Sigmoid colon (tissue), 7 donors: ENCODE measurements at places on chromosomes 2 and 18.

DNA sequence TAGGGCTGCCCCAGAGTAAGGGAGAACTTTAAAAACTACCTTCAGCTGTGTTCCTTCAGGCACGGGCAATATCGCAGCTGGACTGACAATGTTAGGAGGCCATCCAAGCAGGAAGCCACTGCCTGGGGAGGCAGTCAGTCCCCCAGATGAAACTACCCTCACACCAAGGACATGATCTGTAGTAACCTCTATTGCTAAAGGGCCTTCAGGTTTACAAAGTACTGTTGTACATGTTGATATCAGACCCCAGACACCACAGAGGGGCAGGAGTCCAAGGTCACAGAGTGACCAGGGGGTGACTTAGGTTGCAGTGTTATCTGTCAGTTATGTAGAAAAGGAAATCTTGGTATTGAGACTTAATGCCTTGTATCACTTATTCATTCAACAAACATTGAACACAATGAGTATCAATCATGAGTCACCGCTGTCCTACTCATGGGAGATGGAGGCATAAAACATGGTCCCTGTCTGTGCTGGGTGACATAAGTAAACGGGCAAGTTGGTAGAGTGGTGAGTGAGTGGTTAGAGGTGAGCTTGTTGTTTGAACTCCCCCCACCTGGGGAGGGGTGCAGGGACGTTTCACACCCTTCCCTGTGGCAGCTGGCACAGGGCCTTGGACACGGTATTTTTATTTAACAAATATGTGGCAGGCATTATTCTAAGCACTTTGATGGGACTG, 7.1 kb downstream of the CABLES1 start:
- H3K36me3 ChIP-seq, result no peaks in the 10 kb centered on the region
- no peak overlapping the region for H3K4me3 ChIP-seq
- no peak overlapping the region for H3K27ac ChIP-seq
- H3K27me3 ChIP-seq, result no peaks in the 10 kb centered on the region
- DNase-seq, result no peak
- H3K4me1 ChIP-seq, result peaks cover 20% of the 10 kb centered on the region

GRCh38 chr18:58541789-58542425, 87.0 kb downstream of the ALPK2 start:
- H3K27me3 ChIP-seq, result no peaks in the 10 kb centered on the region
- H3K4me1 ChIP-seq, result no peaks in the 10 kb centered on the region
- H3K4me3 ChIP-seq, result no peak overlapping the region
- DNase-seq, result no peak

DNA sequence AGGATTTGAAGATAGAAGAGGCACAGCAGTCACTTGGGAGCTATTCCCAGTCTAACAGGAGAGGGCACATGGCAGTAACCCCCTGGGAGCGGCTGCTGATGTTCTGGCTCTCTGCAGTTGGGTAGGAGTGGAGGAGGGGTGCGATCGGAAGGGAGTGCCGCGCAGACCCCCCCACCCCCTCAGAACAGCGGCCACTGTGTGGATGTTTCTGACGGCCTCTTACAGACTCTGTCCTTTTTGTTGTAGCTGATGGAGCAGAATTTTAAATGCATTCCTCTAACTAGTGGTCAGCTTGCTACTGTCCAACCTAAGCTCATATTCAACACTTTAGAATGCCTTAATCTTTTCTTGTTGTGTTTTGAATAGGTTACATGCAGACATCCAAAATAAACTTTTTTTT, 127.9 kb downstream of the AGAP1 start:
- no peak for DNase-seq
- H3K4me1 ChIP-seq, result peaks cover 6% of the 10 kb centered on the region
- H3K4me3 ChIP-seq, result no peak overlapping the region
- H3K36me3 ChIP-seq, result no peaks in the 10 kb centered on the region

DNA sequence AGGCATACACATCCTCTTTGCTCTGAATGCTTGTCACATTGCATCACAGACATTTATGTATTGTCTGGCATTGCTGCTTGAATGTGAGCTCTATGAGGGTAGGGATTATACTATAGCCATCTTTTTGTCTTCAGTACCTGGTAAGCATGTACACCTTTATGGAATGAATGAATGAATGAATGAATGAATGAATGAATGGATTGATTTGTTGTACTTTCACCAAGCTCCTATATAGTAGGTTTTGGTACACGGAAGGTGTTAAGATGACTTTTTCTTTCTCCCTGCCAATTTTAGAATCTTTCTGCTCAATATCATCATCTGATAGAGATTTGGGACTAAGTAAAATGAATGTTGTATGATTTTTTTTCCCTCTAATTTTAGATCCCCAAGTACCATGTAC, 13.5 kb downstream of the LTBP1 start:
- H3K27ac ChIP-seq, result no peak overlapping the region
- no peaks in the 10 kb centered on the region for H3K36me3 ChIP-seq
- H3K4me1 ChIP-seq, result peaks cover 4% of the 10 kb centered on the region
- DNase-seq, result no peak
- no peak overlapping the region for H3K4me3 ChIP-seq

DNA sequence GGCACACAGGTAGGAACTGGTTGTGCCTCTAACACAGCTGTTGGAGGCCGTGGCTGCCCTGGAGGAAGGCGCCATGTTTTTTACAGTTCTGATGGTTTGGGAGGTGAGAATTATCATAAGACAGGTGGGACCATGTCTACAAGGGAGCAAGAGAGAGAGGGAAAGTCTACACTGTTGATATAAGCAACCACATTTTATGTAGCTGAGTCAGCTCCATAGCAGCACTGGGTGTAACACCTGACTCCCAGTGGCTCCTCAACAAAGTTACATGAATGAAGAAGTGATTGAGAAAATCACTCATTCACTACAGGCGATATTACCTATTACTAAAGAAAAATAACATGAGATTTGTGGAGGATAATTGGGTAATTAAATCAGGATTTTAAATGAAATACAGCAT, 41.3 kb upstream of the ACAA2 start:
- no peak for DNase-seq
- no peaks in the 10 kb centered on the region for H3K4me1 ChIP-seq
- H3K36me3 ChIP-seq, result no peaks in the 10 kb centered on the region
- H3K4me3 ChIP-seq, result no peak overlapping the region

GRCh38 chr2:127348426-127349000, 39.3 kb downstream of the MAP3K2 start:
- H3K4me3 ChIP-seq, result no peak overlapping the region
- no peaks in the 10 kb centered on the region for H3K27me3 ChIP-seq
- H3K4me1 ChIP-seq, result no peaks in the 10 kb centered on the region

GRCh38 chr2:86398500-86399474, 42.4 kb upstream of the KDM3A start:
- no peak overlapping the region for H3K27ac ChIP-seq
- no peak for DNase-seq
- no peak overlapping the region for H3K4me3 ChIP-seq
- H3K4me1 ChIP-seq, result peaks cover 4% of the 10 kb centered on the region

DNA sequence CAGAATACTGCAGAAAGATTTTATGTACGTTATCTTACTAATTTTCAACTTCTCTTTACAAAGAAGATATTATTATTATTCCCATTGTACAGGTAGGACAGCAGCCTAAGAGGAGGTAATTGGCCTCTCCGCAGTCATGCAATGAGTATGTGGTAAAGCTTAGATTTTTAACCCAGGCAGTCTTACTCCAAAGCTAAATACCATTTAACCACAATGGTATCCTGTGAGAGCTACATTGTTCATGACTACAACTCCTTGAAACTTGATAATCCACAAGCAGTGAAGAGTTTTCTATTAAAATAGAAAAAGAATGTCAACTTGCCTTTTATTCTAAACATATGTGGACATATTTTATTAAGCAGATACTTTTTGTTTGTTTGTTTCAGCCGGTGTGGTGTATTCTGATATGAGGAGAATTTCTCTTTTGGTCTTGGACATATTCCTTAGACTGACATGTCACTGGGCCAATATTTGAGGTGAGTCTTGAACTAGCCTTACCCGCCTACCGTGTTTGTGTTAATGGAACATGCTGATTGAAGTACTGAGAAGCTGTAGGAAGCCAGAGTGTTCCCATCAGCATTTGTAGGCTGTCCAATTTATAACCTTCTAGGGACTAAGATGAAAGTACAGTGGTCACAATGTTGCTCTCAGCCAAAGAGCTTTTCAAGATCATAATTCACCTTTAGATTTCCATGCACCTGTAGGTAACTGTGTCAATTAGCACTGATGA, 293.9 kb upstream of the DCC start:
- DNase-seq, result no peak
- H3K36me3 ChIP-seq, result no peaks in the 10 kb centered on the region
- no peak overlapping the region for H3K4me3 ChIP-seq
- no peaks in the 10 kb centered on the region for H3K4me1 ChIP-seq
- no peaks in the 10 kb centered on the region for H3K27me3 ChIP-seq

DNA sequence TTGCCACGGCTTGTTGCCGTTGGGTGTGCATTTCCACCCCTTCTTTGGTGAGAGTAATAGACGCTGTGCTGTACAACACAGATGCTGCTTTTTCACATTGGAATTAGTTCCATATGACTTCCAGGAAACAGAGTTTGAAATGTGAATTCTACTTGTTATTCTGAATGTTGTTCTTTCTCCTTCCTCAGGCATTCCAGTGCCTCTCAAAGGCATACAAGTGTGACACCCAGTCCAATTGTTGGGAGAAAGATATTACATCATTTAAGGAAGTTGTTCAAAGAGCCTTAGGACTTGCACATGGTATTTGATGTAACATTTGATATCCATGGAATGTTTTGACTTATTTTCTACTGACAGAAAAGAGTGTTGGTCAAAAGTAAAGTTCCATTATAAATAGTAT, 134.4 kb upstream of the LTBP1 start:
- H3K36me3 ChIP-seq, result no peaks in the 10 kb centered on the region
- no peak overlapping the region for H3K4me3 ChIP-seq
- no peaks in the 10 kb centered on the region for H3K27me3 ChIP-seq
- no peak for DNase-seq

- no peak overlapping the region for H3K4me3 ChIP-seq
- H3K36me3 ChIP-seq, result no peaks in the 10 kb centered on the region
- DNase-seq, result no peak
- no peaks in the 10 kb centered on the region for H3K27me3 ChIP-seq
- H3K27ac ChIP-seq, result no peak overlapping the region
These were observed 120.9 kb upstream of the TTN start for GRCh38 chr2:178928077-178928476.

DNA sequence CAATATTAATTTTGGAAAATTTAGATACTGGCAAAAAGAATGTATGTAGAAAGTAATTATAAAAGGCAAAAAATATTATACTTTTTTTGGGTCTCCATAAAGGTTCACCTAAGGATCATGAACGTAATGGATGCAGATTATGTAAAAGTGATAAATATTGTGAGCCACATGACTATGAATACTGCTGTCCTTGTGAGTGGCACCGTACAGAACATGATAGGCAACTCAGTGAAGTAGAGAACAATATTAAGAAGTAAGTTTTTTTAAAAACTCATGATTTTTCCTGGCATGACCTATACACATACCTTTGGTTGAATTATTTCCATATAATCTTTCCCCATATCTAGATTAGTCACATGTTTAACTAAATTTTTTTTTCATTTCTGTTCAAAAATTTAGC, 18.6 kb downstream of the GEN1 start:
- no peaks in the 10 kb centered on the region for H3K27me3 ChIP-seq
- no peak for DNase-seq
- H3K27ac ChIP-seq, result no peak overlapping the region
- no peaks in the 10 kb centered on the region for H3K4me1 ChIP-seq
- H3K36me3 ChIP-seq, result no peaks in the 10 kb centered on the region
- no peak overlapping the region for H3K4me3 ChIP-seq

- peaks cover 15% of the 10 kb centered on the region for H3K27me3 ChIP-seq
- H3K36me3 ChIP-seq, result no peaks in the 10 kb centered on the region
- DNase-seq, result no peak
- H3K4me3 ChIP-seq, result peak overlapping the region; percentile 61
- no peaks in the 10 kb centered on the region for H3K4me1 ChIP-seq
These were observed 545 bp downstream of the GLI2 start for GRCh38 chr2:120736202-120736623.

GRCh38 chr2:149586063-149586462, 1.5 kb downstream of the MMADHC start:
- no peak overlapping the region for H3K27ac ChIP-seq
- no peak for DNase-seq
- no peaks in the 10 kb centered on the region for H3K4me1 ChIP-seq
- H3K27me3 ChIP-seq, result no peaks in the 10 kb centered on the region

DNA sequence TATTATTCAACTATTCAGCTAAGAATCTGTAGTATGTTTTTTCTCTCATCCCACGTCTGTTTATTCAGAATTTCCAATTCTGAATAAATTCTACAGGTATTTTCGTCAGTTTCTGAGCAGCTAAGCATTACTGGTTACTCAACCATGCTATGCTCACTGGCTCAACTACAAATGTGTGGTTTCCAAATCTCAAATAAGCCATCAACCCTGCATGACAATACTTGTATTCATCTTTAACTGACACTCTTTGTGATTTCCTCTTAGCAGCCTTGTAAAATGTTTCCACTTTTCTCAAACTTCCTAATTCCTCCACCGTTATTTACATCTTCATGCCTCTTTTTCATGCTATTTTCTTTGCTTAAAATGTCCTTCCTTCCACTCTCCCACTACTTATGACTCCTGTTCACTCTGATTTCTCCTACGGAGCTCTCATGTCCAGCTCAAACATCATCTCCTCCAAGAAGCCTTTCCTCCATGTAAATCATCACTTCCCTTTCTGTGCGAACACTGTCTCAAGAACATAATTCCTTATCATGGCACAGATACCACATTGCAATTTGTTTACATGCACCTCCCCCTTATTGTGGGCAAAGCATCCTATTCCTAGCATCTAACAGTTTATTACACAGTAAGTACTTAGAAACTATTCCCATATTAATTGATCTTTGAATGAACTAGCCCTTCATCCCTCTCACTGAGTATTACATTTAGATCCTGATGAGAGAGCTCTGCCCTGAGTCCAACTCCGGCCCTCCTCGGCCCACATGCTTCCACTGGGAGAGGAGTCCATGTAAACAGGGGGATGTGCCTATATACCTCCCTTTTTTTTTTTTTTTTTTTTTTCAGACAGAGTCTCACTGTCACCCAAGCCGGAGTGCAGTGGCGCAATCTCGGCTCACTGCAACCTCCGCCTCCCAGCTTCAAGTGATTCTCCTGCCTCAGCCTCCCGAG, 10.5 kb downstream of the CCDC88A start:
- no peak for DNase-seq
- H3K36me3 ChIP-seq, result peaks cover 6% of the 10 kb centered on the region
- no peak overlapping the region for H3K4me3 ChIP-seq
- H3K4me1 ChIP-seq, result no peaks in the 10 kb centered on the region
- H3K27ac ChIP-seq, result no peak overlapping the region

- H3K4me3 ChIP-seq, result no peak overlapping the region
- no peaks in the 10 kb centered on the region for H3K27me3 ChIP-seq
- H3K27ac ChIP-seq, result no peak overlapping the region
- DNase-seq, result no peak
- H3K4me1 ChIP-seq, result no peaks in the 10 kb centered on the region
- no peaks in the 10 kb centered on the region for H3K36me3 ChIP-seq
These were observed 64.0 kb downstream of the SLC40A1 start for GRCh38 chr2:189516546-189516945.
